ENCODE measurements at places on chromosomes 7 and 10.

GRCh38 chr10:14772399-14772798, 2.3 kb downstream of the FAM107B start:
- no peaks in the 10 kb centered on the region for H3K36me3 ChIP-seq
- H3K27ac ChIP-seq, result no peak overlapping the region
- no peak for DNase-seq
- H3K4me3 ChIP-seq, result no peak overlapping the region
- no peaks in the 10 kb centered on the region for H3K27me3 ChIP-seq

GRCh38 chr10:60518745-60519144, 129.1 kb upstream of the ANK3 start:
- H3K27me3 ChIP-seq, result no peaks in the 10 kb centered on the region
- H3K36me3 ChIP-seq, result no peaks in the 10 kb centered on the region
- H3K27ac ChIP-seq, result no peak overlapping the region
- H3K4me3 ChIP-seq, result no peak overlapping the region
- H3K4me1 ChIP-seq, result peaks cover 6% of the 10 kb centered on the region

DNA sequence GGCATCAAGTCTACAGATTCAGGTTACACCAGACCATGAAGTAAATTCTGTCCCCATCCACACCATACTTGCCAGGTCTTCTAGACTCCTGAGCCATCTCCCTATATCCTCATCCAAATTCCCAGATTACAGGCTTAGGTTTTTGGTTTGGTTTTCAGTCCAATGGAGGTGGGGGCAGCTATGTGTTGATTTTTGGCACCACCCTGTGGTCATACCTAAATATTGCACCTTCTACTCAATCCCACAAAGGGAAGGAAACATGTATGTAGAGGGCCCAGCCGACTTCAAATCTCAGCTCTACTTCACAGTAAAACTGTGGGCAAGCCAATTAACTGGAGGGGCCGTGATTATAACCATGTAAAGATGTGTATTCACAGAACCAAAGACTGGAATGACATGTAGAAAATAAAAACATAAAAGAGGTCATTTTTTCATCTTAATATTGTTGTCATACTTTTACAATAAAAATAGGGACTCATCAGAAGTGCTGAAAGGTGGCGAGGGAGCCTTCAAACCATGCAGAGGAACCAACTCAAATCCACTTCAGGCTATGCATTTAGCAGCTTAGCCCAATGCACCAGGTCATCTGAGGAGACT, 19.8 kb downstream of the ERCC6 start:
- H3K27me3 ChIP-seq, result no peaks in the 10 kb centered on the region
- DNase-seq, result peak; percentile 70
- H3K36me3 ChIP-seq, result no peaks in the 10 kb centered on the region
- H3K27ac ChIP-seq, result no peak overlapping the region
- H3K4me3 ChIP-seq, result no peak overlapping the region

GRCh38 chr10:25105262-25105661, 69.5 kb upstream of the GPR158 start:
- H3K4me3 ChIP-seq, result no peak overlapping the region
- H3K4me1 ChIP-seq, result no peaks in the 10 kb centered on the region
- H3K27me3 ChIP-seq, result no peaks in the 10 kb centered on the region
- H3K27ac ChIP-seq, result no peak overlapping the region
- DNase-seq, result no peak
- H3K36me3 ChIP-seq, result no peaks in the 10 kb centered on the region

DNA sequence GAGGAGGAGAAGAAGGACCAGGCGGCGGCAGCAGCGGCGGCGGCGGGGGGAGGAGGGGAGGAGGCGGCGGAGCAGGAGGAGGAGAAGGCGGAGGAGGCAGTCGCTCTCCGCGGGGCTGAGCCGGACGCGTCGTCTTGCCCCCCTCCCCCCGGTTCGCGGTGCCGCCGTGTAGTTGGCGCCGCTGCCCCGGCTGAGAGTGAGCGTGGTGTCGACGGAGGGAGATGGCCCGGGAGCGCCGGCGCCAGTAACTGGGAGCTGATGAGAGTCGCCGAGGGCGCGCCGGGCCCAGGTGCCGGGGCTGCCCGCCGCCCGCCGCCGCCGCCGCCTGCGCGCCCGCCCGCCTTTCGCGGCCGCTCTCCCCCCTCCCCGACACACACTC, 257 bp downstream of the WAC start:
- H3K27ac ChIP-seq, result peak overlapping the region; percentile 99
- DNase-seq, result no peak
- H3K4me3 ChIP-seq, result peak overlapping the region; percentile 78

- H3K27me3 ChIP-seq, result no peaks in the 10 kb centered on the region
- H3K4me1 ChIP-seq, result no peaks in the 10 kb centered on the region
- H3K36me3 ChIP-seq, result no peaks in the 10 kb centered on the region
- no peak for DNase-seq
Observed at GRCh38 chr10:77628906-77629730, 8.5 kb downstream of the KCNMA1 start.

GRCh38 chr10:70363971-70364771, 18.3 kb downstream of the LRRC20 start:
- H3K4me3 ChIP-seq, result no peak overlapping the region
- H3K4me1 ChIP-seq, result no peaks in the 10 kb centered on the region
- H3K27me3 ChIP-seq, result no peaks in the 10 kb centered on the region
- no peaks in the 10 kb centered on the region for H3K36me3 ChIP-seq
- H3K27ac ChIP-seq, result no peak overlapping the region

GRCh38 chr10:69101451-69102095, 13.7 kb downstream of the SRGN start:
- no peak overlapping the region for H3K4me3 ChIP-seq
- H3K27ac ChIP-seq, result no peak overlapping the region
- DNase-seq, result no peak
- H3K36me3 ChIP-seq, result no peaks in the 10 kb centered on the region
- no peaks in the 10 kb centered on the region for H3K27me3 ChIP-seq

DNA sequence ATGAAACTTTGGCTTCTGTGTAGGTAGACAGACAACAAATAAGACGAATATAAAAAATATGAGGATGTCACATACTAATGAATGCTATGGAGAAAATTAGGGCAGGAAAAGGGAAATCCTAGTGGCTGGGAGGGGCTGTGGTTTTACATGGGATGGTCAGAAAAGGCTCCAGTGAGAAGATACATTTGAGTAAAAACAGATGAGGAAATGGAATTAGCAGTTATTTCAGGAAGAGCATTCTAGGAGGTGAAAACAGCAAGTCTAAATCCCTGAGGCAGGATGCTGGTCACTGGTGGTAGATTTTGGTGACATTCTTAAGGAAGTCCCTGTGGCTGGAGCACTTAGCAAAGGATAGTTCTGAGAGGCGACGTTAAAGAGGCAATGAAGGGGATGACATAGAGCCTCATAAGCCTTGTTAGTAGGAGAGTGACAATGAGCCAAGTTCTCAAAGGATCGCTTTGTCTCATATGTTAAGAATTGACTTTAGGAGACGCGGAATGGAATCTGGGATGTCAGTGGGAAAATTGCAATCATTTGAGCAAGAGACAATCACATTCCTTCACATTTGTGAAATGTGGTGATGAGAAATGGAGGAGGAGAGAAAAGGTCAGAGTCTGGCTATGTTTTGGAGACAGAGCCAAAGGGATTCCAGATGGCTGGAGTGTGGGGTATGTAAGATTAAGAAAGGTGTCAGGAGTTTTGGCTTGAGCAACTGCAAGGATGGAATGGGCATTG, 384.7 kb upstream of the FZD8 start:
- no peaks in the 10 kb centered on the region for H3K36me3 ChIP-seq
- peak; percentile 52 for DNase-seq
- no peak overlapping the region for H3K27ac ChIP-seq
- no peaks in the 10 kb centered on the region for H3K27me3 ChIP-seq
- no peak overlapping the region for H3K4me3 ChIP-seq

DNA sequence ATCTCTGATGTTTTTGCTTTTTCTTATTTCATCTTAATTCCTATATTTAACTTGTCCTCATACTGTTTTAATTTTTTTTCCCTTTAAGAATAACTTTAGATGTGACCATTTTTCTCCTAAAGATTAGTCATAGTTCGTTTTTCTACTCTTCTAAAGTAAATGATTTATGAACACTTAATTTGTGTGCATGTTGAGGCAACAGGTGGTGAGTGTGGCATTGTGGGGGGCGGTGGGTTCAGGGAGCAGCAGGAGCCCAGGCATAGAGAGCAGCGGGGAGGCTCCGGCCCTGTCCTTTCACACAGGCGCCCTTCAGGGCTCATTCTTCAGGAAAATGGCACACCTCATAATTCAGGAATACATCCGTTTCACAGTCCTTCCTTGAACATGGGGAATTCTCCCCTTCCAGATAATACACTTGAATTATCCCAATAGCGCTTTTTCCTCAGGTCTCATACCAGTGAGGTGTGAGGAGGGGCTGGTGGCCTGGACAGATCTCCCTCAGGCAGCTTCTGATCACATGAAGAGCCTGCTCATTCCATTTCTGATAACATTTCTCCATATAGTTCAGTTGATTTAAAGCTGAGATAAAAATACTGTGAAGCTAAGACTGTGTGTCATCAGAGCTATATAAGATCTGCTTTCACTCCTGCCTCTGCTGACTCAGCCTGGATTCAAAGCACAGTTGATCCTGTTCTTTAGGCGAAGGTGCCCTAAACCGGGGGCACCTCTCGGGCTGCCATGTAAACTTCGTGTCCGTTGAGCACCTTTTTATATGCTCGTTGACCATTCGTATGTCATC, 40.2 kb downstream of the CUL1 start:
- H3K4me1 ChIP-seq, result no peaks in the 10 kb centered on the region
- no peak for DNase-seq
- no peak overlapping the region for H3K27ac ChIP-seq
- H3K27me3 ChIP-seq, result no peaks in the 10 kb centered on the region
- H3K36me3 ChIP-seq, result peaks cover 4% of the 10 kb centered on the region

DNA sequence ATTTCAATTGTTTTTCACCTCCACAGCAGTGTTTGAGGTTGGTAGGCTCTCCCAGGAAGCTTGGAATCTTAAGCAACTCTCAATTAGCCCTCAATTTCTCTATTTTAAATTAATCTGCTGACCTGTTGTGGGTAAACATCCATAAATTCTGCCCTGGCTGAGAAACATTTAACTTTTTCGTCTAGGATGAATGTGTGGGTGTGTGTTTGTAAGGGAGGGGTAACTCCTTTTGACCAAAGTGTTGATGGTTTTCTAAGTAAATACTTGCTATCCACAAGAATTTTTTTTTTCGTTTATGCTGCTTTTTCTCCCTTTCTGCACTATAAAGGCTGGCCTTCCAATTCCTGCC, 973 bp downstream of the PPP3CB start:
- no peaks in the 10 kb centered on the region for H3K27me3 ChIP-seq
- peak; percentile 0 for DNase-seq
- H3K36me3 ChIP-seq, result peaks cover 1% of the 10 kb centered on the region
- peak overlapping the region; percentile 85 for H3K4me3 ChIP-seq

DNA sequence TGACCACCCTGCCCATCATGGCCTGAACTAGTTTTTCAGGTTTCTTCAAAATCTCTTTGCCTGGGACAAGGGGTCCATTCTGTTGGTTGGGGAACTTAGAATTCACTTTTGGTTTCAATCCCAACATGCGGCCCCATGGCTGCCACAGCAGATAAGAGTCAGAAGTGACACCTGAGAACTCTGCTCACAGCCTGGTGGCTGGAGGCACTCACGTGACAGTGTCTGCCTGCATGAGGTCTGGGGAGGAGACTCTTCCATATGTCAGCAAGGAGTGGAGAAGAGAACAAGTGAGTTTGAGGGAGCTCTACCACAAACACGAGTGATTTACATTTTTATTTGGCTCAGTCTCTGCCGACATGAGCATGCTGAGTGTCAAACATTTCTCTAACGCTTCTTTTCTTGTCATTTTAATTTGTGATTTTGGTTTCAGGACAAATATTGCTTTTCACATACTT, 370.4 kb downstream of the TNS3 start:
- H3K4me1 ChIP-seq, result no peaks in the 10 kb centered on the region
- no peak overlapping the region for H3K27ac ChIP-seq
- H3K27me3 ChIP-seq, result no peaks in the 10 kb centered on the region
- peak; percentile 52 for DNase-seq

DNA sequence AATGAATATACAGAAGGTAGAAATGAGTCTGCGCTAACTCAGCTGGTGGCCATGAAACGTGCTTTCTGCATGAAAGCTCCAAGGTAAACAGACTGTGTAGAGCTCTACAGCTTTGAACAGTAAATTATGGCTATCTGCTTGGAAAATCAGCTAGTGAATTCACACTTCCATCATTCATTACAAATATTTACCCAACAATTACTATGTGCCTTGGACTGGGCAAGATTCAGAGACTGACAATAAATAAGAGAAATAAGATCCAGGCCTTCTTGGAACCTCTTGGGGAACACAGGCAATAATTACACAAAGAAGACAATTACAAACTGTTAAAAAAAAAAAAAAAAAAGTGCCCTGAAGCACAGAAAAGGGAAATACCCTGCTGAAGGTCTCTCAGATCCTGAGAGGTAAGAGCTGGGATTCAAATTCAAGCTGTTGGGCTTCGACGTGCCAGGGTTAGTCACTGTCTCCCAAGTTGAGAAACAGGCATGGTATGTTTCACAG, 15.8 kb downstream of the TSPAN12 start:
- no peaks in the 10 kb centered on the region for H3K36me3 ChIP-seq
- H3K27me3 ChIP-seq, result no peaks in the 10 kb centered on the region
- peak; percentile 65 for DNase-seq
- H3K27ac ChIP-seq, result no peak overlapping the region
- no peak overlapping the region for H3K4me3 ChIP-seq

DNA sequence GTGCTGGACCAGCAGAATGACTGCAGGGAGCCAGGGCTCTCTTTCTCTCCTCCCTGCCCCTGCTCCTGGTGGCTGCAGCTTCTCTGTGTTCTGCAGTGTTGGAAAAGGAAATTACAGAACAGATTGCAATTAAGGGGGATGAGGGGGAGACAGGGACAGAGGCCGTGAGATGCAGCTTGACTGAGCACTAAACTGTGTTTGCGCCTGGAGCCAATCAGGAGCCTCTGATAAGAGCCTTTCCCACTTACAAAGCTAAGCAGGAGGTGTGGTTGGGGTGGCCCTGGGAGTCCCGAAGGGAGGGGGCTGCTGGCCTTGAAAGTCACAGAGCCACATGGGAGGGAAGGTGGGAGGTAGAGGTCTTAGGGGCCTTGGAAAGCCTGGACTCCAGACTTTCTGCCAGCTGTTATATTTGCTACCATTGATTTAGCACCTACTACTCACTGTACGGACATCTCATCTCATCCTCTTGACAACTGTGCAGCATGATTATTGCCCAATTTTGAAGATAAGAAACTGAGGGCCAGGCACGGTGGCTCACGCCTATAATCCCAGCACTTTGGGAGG, 26.7 kb downstream of the TRIM8 start:
- no peak overlapping the region for H3K4me3 ChIP-seq
- no peaks in the 10 kb centered on the region for H3K36me3 ChIP-seq
- peaks cover 17% of the 10 kb centered on the region for H3K4me1 ChIP-seq
- no peak overlapping the region for H3K27ac ChIP-seq

- H3K4me3 ChIP-seq, result peak overlapping the region; percentile 100
- peak overlapping the region; percentile 85 for H3K27ac ChIP-seq
- peaks cover 4% of the 10 kb centered on the region for H3K4me1 ChIP-seq
- no peaks in the 10 kb centered on the region for H3K27me3 ChIP-seq
- no peak for DNase-seq
Observed at GRCh38 chr7:100875356-100875751, 451 bp downstream of the SRRT start.

- no peaks in the 10 kb centered on the region for H3K4me1 ChIP-seq
- H3K27me3 ChIP-seq, result no peaks in the 10 kb centered on the region
- DNase-seq, result no peak
- no peak overlapping the region for H3K27ac ChIP-seq
- no peaks in the 10 kb centered on the region for H3K36me3 ChIP-seq
Observed at GRCh38 chr10:36036137-36036536, 394.0 kb upstream of the FZD8 start.

- no peaks in the 10 kb centered on the region for H3K4me1 ChIP-seq
- no peaks in the 10 kb centered on the region for H3K36me3 ChIP-seq
- H3K27me3 ChIP-seq, result no peaks in the 10 kb centered on the region
- peak; percentile 32 for DNase-seq
Observed at GRCh38 chr10:56823849-56824248, 462.8 kb upstream of the ZWINT start.
